ENCODE measurements at places on chromosomes 1 and 21. TPM values are rescaled to one million over a fixed set of nuclear protein-coding genes. Genes with fewer than 3 reads are reported as not detected.

- DNase-seq, result no peak
Observed at GRCh38 chr1:45895406-45895805, 92.0 kb downstream of the MAST2 start.

RIMKLA gene
- total RNA-seq, result 1.2 TPM

DNA sequence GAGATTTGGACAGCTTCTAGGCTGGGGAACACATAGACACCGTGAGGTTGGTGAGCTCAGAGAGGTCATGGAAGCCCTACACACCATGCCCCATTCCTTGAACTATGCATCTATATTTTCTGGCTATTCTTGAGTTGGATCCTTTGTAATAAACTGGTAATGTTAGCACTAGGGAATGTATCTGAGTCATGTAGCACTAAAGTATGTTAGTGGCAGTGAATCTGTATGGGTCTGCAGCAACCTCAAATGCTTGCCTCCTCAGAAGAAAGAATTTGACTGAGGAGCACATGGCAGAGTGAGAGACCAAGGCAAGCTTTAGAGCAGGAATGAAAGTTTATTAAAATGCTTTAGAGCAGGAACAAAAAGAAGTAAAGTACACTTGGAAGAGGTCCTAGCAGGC lies 43.7 kb upstream of the LRRC7 start:
- no peak for DNase-seq

DNA sequence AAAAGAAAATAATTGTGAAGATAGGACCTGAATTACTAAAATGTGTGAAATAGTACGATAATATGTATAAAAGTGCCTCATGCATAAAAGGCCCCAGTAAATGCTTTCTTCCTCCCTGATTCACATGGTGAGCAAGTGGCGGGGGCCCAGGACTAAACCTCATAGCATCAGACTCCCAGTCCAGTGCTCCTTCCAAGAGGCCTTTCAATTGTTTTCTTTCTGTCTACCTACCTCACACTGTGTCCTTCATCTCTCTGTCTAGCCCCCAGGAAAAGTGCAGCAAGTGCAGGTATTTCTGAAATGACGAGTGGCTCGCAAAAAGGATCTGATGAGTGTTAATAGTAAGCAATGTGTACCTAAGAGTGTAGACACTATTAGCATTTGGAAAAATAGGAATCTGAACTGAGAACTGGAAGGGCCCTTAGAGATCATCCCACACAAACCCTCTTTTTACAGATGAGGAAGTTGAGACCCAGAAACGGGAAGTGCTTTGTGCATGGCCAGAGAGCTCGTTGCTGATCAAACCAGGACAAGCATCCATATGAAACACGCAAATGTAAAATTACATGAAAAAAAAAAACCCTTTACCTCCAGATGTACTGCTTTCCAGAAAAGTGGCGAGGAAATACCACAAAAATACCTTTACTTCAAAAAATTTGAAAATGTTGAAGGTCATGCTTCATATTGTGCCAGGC lies 118.2 kb upstream of the HOOK1 start:
- DNase-seq, result no peak

DMBX1 gene
- total RNA-seq, result not detected

DNA sequence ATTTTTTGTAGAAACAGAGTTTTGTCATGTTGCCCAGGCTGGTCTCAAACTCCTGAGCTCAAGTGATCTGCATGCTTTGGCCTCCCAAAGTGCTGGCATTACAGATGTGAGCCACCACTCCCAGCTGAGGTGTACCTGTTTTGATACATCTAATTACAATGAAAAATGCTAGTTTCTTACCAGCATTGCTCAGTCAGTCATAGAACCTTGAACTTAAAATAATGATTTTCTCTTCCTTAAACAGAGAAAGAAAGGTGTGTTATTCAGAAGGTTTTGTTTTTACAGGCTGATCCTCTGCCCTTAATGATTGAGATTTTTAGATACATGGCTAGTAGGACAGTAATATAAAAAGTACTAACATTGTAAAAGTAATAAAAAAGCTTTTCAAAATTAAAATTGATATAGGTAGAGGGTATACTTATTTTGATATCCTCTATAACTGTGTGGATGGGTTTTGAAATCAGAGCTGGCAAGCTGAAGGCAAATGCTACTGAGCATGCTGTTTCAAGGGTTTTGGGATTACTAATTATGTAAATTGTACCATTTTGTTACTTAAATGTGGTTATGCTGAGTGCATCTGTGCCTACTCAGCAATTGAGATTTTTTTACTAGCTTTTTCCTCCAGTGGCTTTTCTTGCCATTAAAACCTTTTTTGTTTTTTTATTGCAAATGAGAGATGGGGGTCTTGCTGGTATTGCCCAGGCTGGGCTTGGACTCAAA lies 16.1 kb downstream of the PRRC2C start:
- DNase-seq, result no peak

IL20 gene
- total RNA-seq, result not detected

GSTM1 gene
- total RNA-seq, result not detected

S100A9 gene
- total RNA-seq, result 60.3 TPM

- DNase-seq, result no peak
Observed at GRCh38 chr1:19534281-19534680, 48.9 kb upstream of the CAPZB start.

Data from psoas muscle (tissue), 8 donors.